ENCODE measurements at places on chromosomes 1 and 21.
A peak's percentile ranks its signal among the peaks of the same experiment; 100 is the strongest.

GRCh38 chr1:214473387-214473786 is 78.0 kb downstream of the PTPN14 start:
- no peak for DNase-seq

- DNase-seq, result no peak
Observed at GRCh38 chr1:114668373-114668772, 1.5 kb downstream of the DENND2C start.

DNA sequence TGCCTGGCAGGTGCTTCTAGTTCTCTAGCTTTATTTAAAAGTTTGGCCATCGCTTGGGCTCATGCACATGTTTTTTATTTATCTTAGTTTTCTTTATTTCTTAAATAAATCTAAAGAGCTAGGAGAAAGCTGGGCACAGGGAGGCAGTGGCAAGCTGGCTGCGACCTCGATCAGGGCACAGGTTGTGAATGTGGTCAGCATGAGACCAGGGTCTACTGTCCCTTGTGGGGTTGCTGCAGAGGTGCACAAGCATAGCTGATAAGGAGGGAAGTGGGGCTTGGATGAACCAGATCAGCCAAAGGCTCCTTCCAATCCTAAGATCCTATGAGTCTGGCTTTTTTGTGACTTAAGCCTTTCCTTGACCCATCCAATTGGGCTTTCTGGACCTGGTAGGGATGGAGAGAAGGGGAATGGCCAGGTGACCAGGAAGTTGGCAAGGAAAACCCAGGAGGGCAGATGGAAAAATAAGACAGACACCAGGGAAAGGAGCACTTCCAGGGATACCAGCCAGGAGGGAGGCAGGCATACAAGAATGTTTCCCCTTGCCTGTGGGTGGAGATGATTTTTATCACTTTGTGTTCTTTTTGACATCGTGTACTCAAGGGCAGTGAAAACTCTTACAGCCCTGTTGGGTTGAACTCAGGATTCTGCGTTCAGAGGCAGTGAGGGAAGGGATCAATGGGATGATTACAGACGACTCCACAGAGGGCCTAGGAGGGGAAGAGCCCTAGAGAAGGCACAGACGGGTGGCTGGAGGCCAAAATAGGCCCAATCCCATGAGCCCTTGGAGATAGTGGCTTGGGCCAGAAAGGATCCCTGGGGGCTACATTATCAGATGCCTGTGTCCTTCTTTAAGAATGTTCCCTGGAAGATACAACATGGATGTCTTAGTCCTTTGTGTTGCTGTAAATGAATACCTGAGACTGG is 8.5 kb downstream of the CYP4B1 start:
- DNase-seq, result no peak

DNA sequence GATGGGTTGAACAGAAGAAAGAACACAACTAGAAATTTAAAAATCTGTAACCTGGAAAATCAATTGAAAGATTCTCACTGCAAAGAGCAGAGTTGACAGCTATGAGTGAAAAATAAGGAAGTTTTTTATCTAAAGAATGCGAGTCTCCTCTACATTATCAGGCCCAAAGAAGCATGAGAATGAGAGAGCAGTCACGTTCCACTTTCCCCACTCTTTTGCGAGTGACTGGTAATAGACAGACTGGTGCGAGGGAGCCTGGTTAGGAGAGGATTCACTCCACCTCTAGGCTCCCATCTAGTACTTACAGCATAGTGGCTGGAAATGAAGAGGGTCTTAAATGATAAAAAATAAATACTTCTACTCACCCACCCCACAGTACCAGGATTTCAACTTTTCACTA is 52.0 kb downstream of the PRDX6 start:
- no peak for DNase-seq

GRCh38 chr1:219292341-219292740 is 118.7 kb downstream of the LYPLAL1 start:
- no peak for DNase-seq

- no peak for DNase-seq
Observed at GRCh38 chr1:93958726-93959100, 49.5 kb upstream of the GCLM start.

GRCh38 chr1:46303872-46304326 is 401 bp downstream of the UQCRH start:
- DNase-seq, result no peak

DNA sequence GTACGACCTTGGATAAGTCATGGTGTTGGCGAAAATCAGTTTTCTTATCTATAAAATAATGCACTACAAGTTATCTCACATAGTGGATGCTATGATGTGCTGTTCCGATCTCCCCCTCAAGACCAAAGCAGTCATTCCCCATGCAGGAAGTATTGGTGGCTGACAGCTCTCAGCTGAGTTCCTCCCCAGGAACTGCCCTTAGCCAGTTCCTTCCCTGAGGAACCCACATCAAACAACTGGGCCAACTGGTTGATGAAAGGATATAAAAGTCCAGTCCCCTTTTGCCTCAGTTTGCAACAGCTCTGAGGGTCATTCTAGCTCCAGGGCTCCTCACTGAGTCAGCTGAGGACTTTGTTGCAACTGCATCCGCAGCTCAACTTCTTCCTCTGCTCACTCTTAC is 16.1 kb upstream of the SLAMF1 start:
- no peak for DNase-seq

DNA sequence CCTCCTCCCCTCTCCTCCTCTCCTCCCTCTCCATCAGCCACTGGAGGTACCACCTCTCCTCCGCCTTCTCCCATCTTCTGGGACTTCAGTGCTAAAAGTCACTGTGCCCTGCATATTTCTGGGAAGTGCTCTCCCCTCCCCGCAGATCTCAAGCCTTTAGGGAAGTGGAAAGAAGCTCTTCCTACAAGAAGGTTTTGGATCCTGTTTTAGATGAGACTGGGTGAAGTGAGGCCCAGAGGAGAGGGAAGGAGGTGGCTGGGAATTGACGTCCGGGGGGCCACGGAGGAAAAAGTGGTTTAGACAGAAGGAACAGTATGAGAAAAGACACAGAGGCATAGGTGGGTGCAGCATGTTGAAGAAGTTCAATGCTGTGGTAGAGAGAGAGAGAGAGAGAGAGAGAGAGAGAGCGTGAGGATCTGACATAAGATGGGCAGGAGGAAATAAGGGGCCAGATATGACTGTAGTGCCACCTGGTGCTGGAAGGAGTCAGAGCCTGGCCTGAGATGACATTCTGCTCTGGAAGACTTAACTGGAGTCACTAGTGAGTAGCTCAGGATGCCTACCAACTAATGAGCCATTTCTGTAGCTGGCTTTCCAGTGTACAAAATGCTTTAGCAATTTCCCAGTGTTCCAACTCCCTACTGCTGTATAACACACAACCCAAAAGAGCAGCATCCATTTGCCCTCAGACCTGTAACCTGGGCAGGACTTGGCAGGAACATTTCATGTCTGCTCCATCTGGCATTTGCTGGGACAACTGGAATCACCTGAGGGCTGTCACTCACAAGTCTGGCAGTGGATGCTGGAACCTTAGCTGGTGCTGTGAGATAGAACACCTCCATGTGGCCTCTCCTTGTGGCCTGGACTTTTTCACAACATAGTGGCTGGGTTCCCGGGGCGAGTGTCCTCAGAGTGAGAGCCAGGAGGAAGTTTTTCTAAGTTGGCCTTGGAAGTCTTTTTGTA is 16.6 kb upstream of the ZSCAN20 start:
- DNase-seq, result peak; percentile 32

DNA sequence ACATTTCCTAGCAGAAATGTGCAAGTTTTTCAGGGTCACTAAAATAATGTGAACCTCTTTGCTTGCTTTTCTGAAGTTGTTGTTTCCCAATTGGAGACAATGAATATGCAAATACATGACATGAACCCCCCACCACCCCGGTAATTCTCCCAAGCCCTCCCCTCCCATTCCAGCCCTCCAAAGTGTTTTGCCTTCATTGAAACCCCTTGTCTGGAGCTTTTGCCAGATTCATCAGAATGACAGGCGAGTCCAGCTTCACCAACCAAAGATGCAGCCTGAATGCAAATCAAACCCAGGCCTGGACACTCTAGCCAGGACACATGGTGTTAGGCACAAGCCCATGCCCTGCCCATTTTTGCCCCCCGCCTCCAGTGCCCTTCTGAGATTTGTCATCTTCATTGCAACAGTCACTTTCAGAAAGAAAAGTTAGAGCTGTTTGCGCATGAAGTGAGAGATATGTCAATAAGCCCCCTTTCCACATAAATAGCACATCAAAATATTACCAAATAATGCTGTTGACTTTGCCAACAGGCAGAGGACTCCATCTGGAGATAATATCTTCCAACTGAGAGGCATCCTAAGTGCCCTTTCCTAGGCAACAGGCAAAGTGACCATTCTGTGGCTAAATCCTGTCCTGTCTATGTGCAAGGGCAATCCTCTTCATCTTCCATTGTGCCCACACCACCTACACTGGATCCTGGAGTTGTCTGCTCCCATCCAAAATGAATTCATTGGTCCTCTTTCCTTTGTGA is 145.6 kb upstream of the NFIA start:
- DNase-seq, result no peak

GRCh38 chr1:1402072-1402900 is 3.2 kb upstream of the CCNL2 start:
- peak; percentile 53 for DNase-seq

- DNase-seq, result no peak
Observed at GRCh38 chr1:197690074-197690473, 85.2 kb downstream of the DENND1B start.

DNA sequence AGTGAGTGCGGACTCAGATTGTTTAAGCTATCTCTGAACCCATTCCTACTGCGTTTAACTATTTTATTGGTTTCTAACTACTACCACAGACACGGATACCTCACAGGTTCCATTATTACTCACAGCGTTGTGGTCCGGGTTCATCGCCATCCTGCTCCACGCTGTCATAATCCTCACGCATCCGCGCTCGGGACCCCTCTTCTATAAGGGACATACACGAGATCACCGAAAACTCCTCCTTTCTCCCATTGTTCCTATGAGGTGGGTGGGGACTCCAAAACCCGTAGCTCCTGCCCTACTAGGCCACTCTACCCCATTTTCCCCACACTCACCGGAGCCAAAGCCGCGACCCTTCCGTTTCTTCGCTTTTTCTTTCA is 610 bp downstream of the RBM8A start:
- DNase-seq, result peak; percentile 70

DNA sequence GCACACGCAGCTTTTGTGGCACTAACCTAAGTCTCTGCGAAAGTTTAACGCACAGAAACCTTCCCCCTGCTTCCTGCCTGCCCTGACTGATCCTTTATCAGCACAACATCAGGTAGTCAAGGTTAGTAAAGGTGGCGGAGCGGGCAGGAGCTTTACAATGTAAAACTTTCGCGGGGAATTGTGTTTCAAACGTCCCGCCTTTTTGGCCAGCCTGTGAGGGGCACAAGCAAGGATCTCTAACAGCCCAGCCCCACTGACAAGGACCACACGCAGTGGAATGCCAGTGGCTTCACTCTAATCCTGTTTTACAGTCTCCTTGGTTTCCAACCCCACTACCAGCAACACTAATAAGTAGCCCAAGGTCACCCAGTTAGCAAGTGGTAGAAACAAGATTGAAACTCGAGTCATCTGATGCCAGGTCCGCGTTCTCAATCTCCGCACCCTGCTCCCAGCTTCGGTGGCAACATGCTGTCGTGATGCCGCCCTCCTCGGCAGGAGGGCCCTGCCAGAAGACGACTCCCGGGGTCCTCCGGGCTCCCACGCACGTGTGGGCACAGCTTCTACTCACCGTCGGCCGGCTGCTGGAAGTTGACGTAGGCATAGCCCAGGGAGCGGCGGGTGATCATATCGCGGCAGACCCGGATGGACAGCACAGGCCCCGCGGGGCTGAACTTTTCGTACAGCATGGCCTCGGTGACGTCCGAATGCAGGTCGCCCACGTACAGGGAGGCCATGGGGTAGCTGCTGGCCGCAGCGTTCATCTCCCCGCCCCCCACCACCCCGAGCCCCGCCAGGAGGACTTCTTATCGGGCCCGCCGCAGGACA is 1.2 kb downstream of the PABPC4 start:
- peak; percentile 60 for DNase-seq

- no peak for DNase-seq
Observed at GRCh38 chr1:87174724-87175245, 153.9 kb upstream of the LMO4 start.

DNA sequence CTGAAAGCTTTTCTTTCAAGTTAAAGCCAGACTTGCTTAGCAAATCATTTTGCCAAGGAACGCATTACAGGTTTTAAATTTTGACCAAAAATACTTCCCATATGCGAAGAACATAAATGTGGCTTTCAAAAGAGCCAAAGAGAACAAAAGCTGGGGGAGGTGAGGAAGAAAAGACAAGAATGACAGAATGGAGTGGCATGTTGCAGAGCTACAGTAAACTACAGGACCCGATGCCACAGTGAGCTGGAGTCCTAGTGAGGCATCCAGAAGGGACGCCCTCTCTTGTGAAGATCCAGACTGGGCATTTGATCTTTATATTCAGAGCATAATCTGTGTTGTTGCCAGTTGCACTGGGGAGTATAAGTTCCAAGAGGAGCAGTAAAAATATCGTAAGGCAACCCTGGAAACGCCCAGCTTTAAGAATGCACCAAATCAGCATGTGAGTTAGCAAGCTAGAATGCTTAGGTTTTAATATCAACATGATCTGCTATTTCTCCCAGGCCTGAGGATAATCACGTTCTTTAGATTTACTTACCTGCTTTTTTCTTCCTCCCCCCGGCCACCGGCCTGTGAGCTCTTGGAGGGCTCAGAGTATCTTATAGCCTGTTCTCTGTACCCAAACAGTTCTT is 48.4 kb upstream of the HOOK1 start:
- DNase-seq, result no peak

DNA sequence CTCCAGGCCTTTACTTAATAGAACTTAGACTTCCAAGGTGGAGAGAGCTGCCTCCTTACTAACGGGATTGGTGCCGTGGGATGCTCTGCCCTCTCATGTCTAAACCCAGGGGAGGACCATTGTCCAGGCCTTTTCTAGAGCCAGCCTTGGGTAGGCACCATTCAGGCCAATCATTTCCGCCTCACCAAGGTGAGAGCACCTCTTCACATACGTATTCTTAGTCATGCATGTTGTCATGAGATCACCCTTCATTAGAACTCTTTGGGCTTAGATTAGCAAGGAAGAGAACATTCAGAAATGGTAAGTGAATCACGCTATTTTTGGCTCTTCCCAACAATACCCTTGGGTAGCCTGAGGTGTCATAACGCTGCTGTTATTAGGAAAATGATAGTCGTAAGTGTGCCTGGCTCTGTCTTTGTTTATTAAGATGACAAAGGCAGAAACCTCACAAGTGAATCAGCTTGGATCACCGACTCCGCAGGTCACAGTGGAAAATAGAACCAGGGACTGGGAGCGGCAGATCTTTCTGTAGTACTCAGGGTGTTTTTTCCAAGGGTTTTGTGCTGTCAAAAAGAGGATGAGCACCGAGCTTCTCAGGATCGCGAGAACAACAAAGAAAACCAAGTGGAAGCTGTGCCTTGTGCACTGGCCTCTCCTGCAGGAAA is 55.0 kb downstream of the HUNK start:
- no peak for DNase-seq

DNA sequence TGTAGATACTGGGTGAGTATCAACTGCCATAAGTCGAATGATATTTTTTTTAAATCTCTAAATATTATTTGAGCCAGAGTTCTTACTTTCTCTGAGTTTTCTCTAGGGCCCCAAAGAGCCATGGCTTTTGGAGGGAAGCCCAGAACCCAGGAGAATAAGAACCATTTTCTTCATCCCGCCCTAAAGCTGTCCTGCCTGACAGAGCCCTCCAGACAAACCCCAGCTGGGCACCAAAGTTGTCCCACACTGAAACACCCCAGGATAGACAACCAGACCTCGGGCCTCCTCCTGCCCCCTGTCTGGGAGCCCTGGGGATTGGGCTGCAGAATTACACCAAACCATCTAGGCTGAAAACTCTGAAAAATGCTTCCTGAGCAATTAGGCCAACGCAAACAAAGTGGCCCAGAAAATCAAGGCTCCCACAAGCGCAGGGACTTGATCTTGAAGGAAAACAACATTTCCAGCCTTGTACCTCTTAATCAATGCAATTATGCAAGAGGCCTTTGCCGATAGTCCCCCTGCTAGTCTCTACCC is 113.1 kb downstream of the RRAGC start:
- DNase-seq, result no peak

Data from stimulated activated CD4-positive, alpha-beta T cell treated with anti-CD3 and anti-CD28 coated beads, Interleukin-1b, Interleukin-23, amount 100 ng/mL, for 48 hours (primary cell).